ENCODE measurements at places on chromosomes 3 and 15.

GRCh38 chr15:101411581-101411980, 77.9 kb downstream of the PCSK6 start:
- DNase-seq, result no peak

GRCh38 chr15:96119734-96120133, 210.8 kb upstream of the NR2F2 start:
- DNase-seq, result peak; percentile 17

- DNase-seq, result no peak
These were observed 64.7 kb downstream of the ADAMTS9 start for GRCh38 chr3:64623125-64623524.

GRCh38 chr3:70108072-70108471, 108.5 kb downstream of the SAMMSON start:
- no peak for DNase-seq

GRCh38 chr3:132641837-132642538, 17.6 kb downstream of the ACAD11 start:
- DNase-seq, result peak; percentile 22

DNA sequence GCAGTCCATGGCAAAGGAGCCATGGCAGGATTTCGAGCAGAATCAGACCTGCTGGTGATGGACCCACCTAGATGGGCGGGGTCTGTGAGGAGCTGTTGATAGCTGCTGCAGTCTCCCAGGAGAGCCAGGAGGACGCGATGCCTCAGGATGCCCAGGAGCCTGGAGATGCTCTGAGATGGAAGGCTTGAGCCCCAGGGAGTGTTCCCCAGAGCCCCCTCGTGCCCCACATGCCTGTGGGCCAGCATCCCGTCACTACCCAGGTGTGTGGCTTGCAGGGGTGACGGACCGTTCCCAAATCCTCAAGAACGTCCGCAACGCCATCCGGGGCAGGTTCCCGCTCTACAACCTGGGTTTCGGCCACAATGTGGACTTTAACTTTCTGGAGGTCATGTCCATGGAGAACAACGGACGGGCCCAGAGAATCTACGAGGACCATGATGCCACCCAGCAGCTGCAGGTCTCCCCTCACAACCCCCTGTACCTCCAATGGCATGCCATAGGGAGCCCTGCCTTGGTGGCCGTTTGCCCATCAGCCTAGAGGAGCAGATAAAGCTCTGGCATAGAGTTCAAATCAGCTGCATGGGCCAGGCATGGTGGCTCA, 6.7 kb downstream of the ITIH1 start:
- no peak for DNase-seq

DNA sequence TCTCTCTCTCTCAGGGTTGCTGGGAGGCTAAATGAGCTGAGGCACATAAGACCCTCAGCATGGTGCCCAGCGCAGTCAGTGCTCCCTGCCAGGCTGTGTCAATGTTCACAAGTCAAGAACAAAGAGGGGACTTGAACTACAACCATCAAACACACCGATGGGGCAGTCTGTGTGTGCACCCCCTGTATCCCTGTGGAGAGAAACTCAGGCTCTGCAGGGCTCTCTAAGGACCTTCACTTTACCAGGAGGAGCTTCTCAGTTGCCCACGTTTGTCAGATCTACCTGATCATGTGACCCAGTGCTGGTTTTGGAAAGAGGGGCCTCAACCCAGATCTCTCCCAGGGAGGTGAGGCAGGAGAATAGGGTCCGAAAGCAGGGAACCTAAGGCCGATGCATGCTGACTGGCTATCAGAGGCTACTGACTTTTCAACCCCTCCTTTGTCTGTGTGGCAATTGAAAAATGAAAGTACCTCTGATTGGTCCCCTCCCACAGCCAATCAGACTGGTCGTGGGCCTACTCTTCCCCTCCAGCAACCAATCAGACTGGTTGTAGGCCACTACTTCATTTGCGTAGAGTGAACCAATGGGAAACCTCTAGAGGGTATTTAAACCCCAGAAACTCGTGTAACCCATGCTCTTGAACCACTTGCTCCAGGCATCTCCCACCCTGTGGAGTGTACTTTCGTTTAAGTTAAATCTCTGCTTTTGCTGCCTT, 34.0 kb downstream of the RHCG start:
- DNase-seq, result no peak

DNA sequence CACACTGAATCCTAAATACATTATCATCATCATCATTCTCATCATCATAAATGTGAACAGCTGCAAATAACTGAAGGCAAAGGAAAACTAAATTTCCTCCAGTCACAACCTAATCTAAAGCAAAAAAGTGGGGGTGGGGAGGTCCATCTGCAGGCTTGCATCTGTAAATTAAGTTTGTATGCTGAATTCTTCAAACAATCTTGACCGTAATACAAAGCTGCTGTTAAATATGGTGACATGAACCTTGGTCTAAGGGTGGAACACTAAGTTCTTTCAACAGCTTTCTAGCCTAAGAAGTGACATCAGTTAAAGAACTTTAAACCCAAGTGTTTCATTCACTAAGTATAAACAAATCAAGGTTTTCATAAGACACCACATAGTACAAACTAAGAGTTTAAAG, 4.3 kb downstream of the LRRFIP2 start:
- no peak for DNase-seq

- no peak for DNase-seq
These were observed 129.2 kb upstream of the CBLB start for GRCh38 chr3:105997800-105998526.

GRCh38 chr3:55858302-55858701, 371.2 kb upstream of the WNT5A start:
- no peak for DNase-seq

DNA sequence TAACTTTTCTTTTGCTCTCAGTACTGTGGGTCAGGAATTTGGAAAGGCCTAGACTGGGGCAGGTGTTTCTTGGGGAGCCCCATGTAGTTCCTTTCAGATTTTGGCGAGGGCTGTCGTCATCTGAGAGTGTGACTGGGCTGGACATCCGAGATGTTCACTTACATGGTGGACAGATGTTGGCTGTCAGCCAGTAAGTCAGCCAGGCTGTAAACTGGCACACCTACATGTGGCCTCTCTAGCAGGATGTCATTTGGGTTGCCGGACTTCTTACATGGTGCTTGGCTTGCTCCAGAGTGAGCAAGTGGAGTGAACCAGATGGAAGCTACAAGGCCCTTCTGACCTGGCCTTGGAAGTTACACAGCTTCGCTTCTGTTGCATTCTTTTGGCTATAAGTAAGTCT, 20.7 kb downstream of the TATDN2 start:
- no peak for DNase-seq

DNA sequence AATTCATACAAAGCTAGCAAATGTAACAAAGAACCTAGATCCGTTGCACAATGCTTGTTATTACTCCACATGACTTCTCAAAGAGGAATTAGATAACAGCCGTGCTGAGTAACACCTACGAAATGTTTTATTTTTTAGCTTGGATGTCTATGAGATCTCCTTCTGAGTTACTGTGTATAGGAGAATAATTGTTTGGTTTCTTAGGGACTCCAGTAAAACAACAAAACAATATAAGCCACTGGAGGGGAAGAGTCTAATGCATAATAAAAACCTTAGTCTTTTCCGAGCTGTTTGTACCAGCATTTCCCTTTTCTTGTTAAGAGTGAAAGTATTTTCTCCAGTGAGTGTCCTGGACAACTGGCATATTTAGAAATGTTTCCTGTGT, 15.6 kb downstream of the SNAP23 start:
- no peak for DNase-seq

DNA sequence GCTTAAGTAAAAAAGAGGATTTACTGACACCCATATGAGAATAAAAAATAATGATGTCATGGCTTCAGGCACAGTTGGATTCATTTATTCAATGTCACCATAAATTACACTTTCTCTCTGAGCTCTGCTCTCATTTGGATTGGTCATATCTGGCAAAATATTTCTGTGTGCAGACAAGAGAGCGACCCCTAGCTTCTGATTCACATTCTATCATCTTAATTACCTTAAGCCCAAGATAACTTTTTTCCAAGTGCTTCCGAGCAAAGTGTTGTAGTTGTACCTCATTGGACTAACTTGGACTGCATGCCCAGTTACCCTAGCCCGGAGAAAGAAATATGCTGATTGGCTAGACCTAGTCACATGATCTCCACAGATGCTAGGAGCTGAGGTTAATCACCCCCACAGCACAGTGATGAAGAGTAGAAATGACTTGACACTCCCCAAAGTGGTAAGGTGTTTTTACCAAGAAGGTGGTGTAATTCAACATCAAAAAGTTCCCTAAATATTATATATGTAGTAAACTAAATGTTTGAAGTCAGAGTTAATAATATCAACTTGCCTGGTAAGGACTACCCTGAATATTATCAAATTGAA, 552.2 kb upstream of the SUCLG2 start:
- no peak for DNase-seq

DNA sequence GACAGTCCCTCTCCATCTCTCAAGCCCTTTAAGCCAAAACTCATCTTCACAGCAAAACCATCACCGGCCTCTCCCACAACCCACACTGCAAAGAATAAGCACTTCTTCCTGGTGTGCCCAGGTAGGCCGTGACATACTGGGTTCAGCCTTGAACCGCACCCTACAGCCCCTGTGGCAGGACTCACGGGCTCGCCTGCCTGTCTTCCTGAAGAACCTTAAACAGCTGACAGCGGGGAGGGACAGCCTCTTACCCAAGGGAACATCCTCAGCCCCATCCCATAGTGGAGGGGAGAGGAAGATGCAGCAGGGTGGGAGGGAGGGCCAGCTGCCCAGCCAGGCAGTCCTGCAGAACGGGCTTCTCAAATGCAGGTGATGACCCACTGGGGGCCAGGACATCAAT, 40.2 kb downstream of the TBC1D2B start:
- DNase-seq, result no peak

- DNase-seq, result no peak
These were observed 267.6 kb upstream of the MDFIC2 start for GRCh38 chr3:70580021-70580420.

DNA sequence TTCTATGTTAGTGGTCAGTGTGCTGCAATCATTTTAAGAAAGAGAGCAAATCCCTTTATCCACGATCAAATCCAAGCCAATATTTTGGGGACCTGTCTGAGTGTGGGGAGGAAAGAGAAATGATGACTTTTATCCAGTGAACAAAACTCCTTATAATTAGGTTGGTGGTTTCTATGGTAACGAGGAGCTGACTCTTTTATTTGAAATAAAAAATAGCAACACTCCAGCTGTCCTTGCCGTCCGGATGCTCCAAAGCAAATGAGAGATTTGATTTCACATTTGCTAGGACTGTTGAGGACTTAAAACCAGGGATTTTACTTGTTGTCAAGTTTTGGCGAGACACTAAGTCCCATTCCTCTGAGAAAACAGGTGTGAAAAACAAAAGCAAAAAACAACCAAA, 154.0 kb upstream of the PRICKLE2 start:
- no peak for DNase-seq

DNA sequence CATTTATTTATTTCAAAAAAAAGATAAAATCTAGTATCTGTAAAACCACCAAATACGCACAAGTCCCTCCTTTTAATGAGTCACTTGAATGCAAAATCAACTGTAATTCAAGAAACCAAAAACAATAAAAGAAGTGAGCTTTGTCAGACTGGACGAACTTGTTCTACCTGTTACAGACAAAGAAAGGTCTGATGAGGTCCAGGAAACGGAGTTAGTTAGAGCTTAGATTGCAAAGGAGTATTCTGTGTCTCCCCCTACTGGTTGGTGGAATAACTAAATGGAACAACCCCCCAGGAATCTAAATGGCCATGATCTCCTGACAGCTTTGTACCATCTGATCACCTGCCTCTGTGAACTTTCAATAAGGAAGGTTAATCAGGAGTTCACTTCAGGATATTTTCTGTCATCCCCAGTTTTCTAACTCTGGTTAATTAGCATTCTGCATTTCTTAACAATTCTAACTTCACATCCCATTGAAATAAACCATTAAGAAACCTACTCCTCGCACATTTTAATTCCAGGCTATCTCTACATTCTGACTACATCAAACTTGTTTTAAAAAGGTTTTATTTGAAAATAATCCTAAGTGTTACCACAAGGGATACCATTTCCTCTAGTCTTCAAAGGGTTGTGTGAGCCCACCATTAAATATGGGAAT, 333.0 kb upstream of the SATB1 start:
- no peak for DNase-seq

DNA sequence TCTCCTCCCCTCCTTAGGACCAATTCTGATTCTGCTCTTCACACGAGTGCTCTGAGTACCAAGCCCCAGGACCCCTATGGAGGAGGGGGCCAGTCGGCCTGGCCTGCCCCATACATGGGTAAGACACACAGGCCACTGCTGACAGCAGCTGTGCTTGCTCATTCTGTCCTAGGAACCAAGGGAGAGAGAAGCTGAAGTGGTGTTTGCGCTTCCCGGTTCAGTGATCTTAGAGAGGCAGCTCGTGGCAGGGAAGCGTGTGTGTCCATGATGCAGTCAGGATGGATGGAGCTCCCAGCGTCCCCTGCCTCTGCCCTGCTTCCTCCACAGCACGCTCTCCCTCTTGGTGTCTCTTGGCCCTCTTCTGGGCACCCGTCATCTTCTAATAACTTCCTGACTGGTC, 77.6 kb downstream of the CRTC3 start:
- no peak for DNase-seq

DNA sequence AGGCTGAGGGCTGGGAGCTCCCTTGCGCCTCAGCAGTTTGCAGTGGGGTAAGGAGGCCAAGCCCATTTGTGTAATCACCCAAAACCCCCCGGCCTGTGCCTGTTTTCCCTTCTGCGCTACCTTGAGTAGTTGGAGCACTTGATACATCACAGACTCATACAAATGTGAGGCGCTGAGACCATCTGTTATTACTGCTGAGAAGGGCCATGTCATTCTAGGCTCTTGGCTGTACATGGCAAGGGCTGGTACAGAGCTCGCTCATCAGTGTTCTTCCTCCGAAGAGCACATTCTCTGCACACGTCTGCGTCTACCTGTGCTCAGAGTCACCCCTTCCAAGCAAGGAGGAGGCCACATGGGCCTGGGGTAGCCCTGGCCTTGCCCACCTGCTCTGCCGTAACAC, 9.3 kb downstream of the PLA2G4B start:
- peak; percentile 17 for DNase-seq

GRCh38 chr3:155332716-155333115, 39.2 kb upstream of the STRIT1 start:
- DNase-seq, result peak; percentile 6

DNA sequence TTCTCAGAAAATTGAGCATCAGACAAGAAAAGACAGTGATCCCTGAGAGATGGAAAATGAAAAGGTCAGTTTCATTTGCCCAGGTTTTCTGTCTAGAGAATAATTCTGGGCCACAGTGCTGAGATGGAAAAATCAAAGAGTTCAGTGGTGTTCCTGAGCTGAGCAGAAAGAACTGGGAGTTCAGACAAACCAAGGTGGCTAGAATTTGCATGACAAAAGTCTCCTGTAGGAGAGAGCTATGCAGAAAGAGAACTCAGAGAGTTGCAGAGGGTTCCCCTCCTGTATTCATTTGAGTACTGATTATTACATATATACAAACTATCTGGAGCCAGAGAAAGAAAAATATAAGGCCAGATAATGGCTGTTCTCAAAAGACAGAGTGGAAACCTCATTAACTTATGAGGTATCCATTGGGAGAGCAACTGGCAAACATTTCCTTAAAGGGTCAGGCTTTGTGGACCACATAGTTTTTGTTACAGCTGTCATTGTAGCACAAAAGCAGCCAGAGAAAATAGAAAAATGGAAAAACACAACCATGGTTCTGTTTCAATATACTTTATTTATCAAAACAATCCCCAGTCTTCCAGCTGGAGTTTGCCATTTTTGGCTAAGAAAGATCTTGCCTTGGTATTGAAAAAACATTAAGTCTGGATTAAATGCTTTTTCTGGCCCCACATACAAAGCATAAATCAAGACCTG, 1004.1 kb downstream of the TBL1XR1 start:
- no peak for DNase-seq

GRCh38 chr3:54372232-54372631, 249.9 kb downstream of the CACNA2D3 start:
- no peak for DNase-seq

GRCh38 chr3:116322750-116323375, 122.4 kb downstream of the LSAMP start:
- no peak for DNase-seq
